ENCODE measurements at places on chromosomes 13 and 19.

- DNase-seq = no peak
Measured at GRCh38 chr13:27638521-27638920, 16.8 kb downstream of the POLR1D start.

- no peak for DNase-seq
Measured at GRCh38 chr13:30004204-30004603, 153.8 kb upstream of the UBL3 start.

- DNase-seq = no peak
Measured at GRCh38 chr13:30504081-30504480, 38.3 kb upstream of the HMGB1 start.

DNA sequence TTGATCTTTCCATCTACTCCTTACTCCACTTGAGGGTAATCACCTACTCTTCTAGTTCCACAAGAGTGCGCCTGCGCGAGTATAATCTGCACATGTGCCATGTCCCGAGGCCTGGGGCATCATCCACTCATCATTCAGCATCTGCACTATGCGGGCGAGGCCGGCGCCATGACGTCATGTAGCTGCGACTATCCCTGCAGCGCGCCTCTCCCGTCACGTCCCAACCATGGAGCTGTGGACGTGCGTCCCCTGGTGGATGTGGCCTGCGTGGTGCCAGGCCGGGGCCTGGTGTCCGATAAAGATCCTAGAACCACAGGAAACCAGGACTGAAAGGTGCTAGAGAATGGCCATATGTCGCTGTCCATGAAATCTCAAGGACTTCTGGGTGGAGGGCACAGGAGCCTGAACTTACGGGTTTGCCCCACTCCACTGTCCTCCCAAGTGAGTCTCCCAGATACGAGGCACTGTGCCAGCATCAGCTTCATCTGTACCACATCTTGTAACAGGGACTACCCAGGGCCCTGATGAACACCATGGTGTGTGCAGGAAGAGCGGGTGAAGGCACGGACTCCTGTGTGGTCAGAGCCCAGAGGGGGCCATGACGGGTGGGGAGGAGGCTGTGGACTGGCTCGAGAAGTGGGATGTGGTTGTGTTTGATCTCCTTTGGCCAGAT, 2.7 kb upstream of the KLK2 start:
- no peak for DNase-seq

- DNase-seq = peak; percentile 83
Measured at GRCh38 chr19:4831304-4831978, at the start of gene TICAM1. TICAM1 (minus strand) TSS chr19:4831712; CDS start chr19:4818377, 13,335 bp downstream.

All from T-helper 17 cell (primary cell).